ENCODE measurements at places on chromosomes 1 and 21.

- no peak for DNase-seq
Observed at GRCh38 chr1:80056179-80056578, 1049.6 kb upstream of the ADGRL4 start.

- no peak for DNase-seq
Observed at GRCh38 chr1:165832902-165833301, 5.5 kb downstream of the UCK2 start.

- no peak for DNase-seq
Observed at GRCh38 chr1:180249725-180250498, 19.8 kb downstream of the LHX4 start.

GRCh38 chr1:183876309-183876708 lies 71.4 kb downstream of the RGL1 start:
- DNase-seq = no peak

- no peak for DNase-seq
Observed at GRCh38 chr1:109983380-109984189, 980 bp upstream of the AHCYL1 start.

Measured in hematopoietic multipotent progenitor cell treated with erythropoietin and hydrocortisone succinate and interleukin-3 and kit ligand, for 4 days (in vitro differentiated cells).